Neural progenitor cell (in vitro differentiated cells): ENCODE measurements at places on chromosomes 13 and 19. TPM values are rescaled to one million over a fixed set of nuclear protein-coding genes. Genes with fewer than 3 reads are reported as not detected.

DNA sequence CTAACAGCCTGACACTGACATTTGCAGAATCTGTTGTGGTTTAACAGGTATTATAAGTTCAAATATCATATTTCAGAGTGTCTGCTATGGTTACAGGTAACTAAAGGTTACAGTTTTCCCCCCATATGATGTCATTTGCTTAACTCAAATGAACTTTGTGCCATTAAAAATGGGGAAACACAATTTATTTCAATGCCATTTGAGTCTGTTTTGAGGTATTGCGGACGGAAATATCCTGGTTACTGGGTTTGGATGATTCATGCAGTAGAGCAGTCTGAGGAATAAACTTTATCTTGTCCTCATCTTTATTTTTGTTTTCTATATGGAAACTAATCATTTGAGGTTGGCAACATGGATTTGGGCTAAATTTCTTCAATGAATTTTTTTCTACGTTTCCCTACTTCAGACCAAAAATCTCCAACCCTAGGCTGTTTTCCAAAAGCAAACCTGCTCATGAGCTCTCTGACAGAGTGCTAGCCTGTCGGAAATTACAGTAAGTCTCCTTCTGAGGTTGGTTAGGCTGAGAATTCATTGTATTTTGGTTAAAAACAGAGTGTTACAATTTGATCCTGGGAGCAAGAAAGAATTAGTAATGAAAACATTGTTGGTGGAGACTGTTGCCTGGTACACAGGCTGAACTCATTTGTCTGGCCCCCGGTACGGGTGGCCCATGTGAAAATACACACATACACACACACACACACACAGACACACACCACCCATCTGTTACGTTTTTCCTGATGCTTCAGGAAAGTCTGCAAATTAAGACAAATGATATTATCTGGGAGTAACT is 66.1 kb downstream of the AKAP11 start:
- no peak for DNase-seq

DNA sequence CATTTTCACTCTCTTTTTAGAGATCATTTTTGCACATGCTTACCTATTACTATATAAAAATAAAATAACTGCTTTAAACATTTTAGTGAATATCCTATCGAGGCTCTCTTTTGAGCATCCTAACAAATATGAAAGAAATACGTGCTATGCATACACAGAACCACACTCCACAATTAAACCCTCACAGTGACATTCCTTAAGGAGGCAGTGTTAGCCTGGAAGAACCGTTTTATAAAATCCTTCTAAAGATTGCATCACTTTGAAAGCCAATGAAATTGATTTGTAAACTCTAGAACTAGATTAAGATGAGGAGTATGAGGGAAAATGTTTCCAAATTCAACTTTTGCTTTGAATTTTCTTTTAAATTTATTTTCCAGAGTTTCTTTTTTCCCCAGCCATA is 11.1 kb upstream of the ENOX1 start:
- DNase-seq, result no peak

DNA sequence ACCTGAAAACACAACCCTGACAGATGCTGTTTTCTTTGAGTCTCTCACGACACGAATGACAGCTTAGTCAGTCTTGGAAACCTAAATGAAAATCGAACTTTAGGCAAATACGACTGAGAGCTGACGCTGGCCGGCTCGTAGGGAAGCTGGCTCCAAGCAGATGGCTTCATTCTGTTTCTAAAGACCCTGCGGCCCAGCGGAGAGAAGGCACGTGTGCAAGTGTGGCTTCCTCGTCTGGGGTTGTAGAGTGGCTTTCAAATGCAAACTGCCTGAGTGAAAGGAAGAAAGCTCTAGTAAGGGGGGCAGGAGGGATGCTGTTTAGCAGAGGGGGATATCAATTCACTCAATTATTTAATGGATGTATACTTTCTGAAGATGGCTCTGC is 26.1 kb upstream of the TIMM44 start:
- no peak for DNase-seq

DNA sequence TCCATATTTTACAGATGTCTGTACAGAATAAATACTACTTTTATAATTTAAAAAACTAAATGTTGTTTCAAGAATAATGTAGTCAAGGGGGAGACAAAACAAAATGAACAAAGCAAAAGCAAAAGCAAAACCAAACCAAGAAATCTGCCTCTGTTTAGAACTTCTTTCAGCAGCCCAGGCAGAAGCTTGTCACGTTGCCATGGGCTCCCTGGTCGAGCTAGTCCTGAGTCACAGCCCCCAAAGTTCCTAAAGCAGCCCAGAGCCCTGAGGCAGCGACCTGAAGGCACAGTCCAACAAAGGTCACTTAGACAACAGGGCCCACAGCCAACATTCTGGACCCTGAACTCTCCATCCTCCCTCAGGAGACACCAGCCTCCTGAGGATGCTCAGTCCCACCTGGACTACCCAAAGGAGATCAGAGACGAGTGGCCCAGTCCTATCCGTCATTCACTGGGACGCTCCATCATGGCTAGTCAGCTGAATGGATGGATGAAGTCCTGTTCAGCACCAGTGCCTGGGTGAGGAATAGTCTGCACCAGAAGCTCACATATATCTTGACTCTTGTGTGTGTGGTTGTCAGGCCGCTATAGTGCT is 41.7 kb downstream of the SIAH3 start:
- DNase-seq, result no peak

GRCh38 chr13:73772449-73773167 is 361.6 kb downstream of the KLF12 start:
- no peak for DNase-seq

GRCh38 chr19:42270346-42271044 is 1.4 kb downstream of the CIC start:
- DNase-seq, result no peak

GRCh38 chr19:664913-665443 is 2.0 kb upstream of the RNF126 start:
- peak; percentile 95 for DNase-seq

The KLK14 gene
- not detected in 2 replicates for total RNA-seq

The ZNF20 gene
- 27.9 and 29.4 TPM in 2 replicates for total RNA-seq
